Stimulated activated CD4-positive, alpha-beta T cell treated with anti-CD3 and anti-CD28 coated beads, Interleukin-4, amount 100 ng/mL, for 1 hour (primary cell): ENCODE measurements at places on chromosomes 12 and 14.
A peak's percentile ranks its signal among the peaks of the same experiment; 100 is the strongest.

GRCh38 chr14:73342670-73343069 is 105.4 kb downstream of the PAPLN start:
- DNase-seq: no peak

DNA sequence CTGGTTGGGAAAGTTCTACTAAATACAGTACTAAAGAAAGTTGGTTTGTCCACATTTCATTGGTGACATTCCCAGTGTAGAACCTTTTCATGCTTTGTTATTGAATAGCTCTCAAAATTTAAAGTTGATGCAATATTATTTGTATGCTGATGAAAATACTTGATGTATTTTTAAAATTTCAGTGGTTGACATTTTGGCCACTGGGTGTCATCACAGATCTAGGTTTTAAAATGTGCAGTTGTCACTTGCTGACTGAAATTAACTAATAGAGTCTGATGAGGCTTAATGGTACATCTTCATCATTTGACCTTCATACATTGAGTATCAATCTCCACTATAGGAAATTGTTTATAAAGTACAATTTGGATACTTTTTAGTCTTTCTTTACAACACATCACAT is 37.1 kb downstream of the CMAS start:
- DNase-seq: no peak

DNA sequence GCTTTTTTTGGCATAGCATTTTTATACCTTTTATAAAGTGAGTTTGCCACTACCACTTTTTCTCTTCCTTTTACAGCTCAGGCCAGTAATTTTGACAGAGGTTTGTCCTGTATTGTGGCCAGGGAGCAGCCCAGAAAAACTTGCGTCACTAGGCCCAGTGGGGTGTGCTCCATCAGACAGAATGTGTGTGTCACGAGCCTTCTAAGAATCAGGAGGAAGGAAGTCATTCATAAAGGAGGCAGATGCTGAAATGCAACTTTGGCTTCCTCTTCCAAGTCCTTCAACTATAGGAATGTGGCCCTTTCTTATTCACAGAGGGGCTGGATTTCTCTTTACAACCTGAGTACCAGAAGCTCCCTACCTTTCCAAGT is 10.1 kb upstream of the RAB35 start:
- DNase-seq: no peak

- no peak for DNase-seq
Measured at GRCh38 chr14:51424561-51425251, 184.7 kb downstream of the TMX1 start.

DNA sequence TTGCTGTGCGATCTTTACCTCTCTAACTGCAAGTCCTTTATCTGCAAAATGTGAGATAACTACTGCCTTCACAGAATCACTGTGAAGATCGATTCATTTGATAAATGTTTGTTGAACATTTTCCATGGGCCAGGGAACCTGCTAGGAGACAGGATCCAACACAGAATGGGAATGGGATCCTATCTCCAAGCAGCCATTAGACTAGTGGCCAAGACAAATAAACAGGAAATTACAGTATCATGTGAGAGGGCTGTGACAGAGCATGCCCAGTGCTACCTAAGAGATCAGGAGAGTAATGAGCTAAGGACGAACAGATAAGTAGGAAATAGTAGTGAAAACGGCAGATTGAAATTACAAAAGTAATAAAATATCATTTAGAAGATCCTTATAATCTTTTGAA is 105.7 kb downstream of the GRIN2B start:
- no peak for DNase-seq

DNA sequence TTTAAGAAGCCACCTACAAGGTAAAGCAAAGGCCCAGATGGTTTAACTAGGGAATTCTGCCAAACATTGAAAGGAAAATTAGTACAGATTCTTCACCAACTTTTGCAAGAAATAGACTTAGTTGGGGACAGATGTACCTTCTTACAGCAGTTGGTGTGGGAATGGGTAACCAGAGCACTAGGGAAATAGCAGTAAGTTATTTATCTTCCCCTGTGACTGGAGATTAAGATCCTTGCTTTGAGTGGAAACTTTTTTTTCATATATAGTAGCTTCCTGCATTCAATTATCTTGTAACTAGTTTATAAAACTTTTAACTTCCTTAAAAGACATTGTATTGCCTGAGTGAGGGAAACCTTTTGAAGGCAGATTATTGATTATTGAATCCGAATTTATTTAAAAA is 44.2 kb downstream of the ARID2 start:
- no peak for DNase-seq

DNA sequence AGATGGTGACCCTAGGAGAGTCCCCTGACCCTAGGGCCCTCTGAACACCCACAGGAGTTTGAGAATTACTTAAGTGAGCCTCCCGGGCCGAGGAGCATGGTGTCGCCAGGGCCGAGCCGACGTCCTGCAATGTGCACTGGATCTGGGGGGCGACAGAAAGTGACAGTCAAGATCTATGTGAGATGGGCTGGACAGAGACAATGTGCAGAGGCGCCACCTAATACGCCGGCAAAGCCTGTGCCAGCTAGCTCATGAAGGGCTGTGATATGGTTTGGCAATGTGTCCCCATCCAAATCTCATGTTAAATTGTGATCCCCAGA is 11.6 kb downstream of the MMAB start:
- no peak for DNase-seq

DNA sequence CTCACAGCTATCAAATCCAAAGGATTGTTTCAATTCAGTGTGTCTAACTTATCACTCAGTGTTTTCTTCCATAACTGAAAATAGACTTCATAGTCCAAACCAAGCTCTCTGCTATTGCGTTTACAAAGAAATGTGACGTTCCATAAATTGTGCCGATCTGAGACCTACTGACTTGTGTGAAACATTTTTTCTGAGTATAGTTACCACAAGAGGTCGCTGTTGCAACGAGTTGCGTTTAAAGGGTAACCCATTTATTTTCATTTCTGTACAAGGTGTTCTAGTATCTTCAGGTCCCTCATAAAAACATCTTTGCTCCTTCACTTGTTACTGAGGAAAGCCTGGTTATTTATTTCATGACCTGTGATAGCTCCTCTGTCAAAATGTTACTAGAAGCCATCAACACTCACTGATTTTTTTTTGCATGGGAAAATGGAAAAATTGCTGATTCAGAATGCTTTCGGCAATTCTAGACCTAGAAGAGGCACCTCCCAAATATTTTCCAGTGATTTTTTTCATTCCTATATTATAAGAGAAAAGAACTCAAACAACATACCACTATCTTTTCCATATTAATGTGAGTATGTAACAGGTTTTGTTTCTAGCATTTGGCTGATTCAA is 60.9 kb upstream of the OR4E1 start:
- no peak for DNase-seq

GRCh38 chr12:48815126-48816110 is 2.9 kb upstream of the CACNB3 start:
- DNase-seq: peak; percentile 29

GRCh38 chr14:52399104-52399503 is 85.0 kb downstream of the PTGER2 start:
- no peak for DNase-seq

DNA sequence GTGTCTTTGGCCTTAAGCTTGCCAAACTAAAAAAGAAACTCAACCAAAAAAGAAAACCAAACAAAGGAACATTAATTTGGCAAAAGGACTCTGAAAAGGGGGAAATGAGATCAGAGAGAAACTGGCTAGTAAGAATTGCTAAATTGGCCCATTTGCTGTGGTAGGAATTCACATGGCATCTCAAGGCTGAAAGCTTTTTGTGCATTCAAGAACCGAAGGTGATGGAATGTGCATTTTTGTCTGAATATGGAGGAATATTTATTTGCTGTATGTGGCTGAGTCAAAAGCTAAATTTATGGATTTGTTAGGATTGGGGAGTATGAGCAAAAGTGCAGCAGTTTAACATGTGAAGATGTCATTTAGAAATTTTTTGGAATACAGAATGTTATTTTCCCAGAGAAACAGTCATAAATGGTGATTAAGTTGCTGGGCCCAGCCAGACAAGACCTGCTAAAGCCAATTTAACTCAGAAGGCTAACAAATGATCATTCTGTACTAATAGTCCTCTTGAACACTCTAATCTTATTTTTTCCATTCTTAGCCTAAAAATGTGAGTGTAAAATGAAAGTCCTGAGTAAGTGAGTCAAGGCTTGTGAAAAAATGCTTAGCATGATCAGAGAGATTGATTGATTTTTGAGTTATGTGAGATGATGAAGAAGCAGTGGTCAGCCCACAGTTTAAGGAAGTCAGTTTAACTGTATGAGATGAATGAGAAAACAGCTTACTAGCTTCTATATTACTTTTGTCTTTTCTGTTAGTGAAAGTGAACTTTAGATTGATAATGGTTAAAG is 94.1 kb downstream of the ANO6 start:
- DNase-seq: no peak

DNA sequence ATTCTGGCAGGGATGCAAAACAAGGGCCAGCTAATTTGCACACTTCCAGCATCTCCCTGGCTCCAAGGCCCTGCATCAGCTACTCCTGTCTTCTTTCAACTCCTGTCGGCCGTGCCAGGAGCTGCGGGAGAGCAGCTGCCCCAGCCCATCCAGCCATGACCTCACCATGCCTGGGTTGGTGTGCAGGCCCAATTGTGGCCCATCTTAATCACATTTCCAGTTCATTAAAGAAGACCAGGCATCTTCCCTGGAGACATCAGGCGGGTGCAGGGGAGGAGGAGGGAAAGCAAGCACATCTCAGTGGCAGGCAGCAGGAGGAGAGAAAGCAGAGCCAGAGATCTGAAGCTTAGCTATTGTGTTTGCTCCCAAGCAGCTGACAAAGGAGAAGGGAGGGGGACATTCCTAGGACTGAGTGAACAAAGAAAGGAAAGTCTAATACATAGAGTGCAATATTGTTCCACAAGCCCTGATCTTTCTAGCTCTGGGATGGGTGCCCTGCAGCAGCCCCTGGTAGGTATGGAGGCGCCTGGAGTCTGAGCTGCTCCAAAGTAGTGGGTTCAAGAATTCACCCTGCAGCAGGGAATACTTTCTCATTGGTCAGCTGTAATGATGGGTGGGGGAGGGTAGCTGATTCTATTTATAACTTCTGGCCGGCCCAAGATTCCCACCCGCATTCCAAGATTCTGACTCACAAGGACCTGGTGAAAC is 40.1 kb downstream of the VWF start:
- no peak for DNase-seq

DNA sequence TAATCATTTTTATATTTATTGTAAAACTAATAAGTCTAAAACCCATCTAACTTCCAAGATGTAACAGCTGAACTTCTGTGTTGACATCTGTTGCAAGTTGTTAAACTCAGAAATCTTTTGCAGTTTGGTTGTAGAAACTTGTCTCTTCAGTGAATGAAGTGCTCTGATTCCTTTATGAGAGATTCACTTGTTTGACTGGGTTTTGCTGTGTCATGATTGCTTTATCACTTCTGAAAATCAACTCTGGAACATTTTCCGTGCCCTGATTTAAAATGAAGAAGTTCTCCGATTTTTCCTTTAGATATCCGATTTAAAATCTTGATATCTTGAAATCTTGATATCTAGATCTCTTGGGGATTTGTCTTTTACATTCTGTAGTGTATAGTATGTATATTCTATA is 65.1 kb downstream of the DIP2B start:
- DNase-seq: no peak

- no peak for DNase-seq
Measured at GRCh38 chr12:68904351-68904962, 28.5 kb downstream of the CPM start.

DNA sequence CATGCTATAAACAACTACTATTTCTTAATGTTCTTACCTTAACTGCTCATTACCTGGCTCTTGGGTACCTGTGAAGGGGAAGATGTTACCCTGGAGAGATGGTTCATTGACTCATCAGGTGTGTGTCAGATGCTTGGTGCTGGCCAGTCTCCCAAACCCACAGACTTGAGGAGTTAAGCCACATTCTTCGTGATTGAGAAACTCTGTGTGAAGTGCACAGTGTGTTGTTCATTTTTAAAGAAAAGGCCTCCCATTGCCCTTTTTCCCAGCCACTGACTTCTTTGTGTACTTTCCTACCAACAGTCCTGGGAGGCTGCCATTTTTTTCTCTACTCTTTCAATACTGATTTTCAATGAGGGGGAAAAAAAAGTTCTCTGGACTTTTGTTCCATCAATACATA is 3.2 kb downstream of the MGST1 start:
- DNase-seq: no peak

- DNase-seq: no peak
Measured at GRCh38 chr12:52063981-52064649, 5.7 kb upstream of the ATG101 start.

- no peak for DNase-seq
Measured at GRCh38 chr12:16370096-16370495, 22.7 kb downstream of the MGST1 start.

- DNase-seq: no peak
Measured at GRCh38 chr12:91538418-91538817, 355.8 kb upstream of the DCN start.

DNA sequence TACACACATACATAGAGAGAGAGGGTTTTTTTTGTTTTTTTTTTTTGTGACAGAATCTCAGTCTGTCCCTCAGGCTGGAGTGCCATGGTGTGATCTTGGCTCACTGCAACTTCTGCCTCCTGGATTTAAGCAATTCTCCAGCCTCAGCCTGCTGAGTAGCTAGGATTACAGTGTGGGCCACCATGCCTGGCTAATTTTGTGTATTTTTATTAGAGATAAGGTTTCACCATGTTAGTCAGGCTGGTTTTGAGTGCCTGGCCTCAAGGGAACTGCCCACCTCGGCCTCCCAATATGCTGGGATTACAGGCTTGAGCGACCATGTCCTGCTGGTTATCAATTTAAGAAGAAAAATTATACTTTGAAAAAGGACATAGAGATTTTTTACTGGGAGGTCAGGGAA is 710.6 kb downstream of the SLC6A15 start:
- DNase-seq: no peak

DNA sequence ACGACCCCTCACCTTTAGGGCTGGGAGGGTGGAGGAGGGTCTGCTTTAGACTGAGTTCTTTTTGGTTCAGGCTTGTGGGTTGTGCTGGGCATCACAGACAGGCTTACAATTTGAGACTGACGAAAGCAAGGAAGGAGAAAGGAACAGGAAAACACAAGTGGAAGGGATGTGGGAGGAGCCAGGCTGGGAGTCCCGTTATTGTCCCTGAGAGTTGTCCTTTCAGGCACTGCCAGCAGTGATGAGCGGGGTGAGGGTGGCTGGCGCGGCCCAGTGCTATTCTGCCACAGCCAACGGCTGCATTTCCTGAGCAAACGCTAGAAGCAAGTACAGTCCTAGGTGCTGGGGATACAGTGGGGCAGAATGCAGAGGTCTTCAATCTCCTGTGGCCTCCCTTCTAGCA is 29.2 kb upstream of the TSPAN9 start:
- no peak for DNase-seq

DNA sequence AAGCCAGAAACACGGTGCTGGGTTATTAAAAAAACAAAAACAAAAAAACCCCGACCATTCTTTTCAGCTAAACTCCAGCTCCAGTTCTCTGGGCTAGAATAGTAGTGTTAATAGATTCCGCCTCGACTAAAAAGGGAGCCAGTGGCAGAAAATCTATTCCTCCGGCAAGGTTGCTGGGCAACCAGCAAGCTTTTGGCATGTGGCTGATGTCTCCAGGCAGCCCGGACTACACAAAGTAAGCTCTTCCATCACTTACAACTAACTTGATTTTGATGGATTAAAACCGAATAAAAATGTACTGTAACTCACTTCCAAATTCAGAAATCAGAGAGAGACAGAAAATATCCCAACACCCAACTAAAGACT is 126.4 kb upstream of the FOXN3 start:
- no peak for DNase-seq

GRCh38 chr12:80135624-80136023 is 36.3 kb downstream of the OTOGL start:
- DNase-seq: no peak

- no peak for DNase-seq
Measured at GRCh38 chr14:23407516-23408306, at the start of gene MYH6. Gene MYH6, minus strand, starts transcription at chr14:23408273. Its CDS starts 1,050 bp downstream, at chr14:23407223.
